ENCODE measurements at places on chromosomes 16 and 17.
A peak's percentile ranks its signal among the peaks of the same experiment; 100 is the strongest.

DNA sequence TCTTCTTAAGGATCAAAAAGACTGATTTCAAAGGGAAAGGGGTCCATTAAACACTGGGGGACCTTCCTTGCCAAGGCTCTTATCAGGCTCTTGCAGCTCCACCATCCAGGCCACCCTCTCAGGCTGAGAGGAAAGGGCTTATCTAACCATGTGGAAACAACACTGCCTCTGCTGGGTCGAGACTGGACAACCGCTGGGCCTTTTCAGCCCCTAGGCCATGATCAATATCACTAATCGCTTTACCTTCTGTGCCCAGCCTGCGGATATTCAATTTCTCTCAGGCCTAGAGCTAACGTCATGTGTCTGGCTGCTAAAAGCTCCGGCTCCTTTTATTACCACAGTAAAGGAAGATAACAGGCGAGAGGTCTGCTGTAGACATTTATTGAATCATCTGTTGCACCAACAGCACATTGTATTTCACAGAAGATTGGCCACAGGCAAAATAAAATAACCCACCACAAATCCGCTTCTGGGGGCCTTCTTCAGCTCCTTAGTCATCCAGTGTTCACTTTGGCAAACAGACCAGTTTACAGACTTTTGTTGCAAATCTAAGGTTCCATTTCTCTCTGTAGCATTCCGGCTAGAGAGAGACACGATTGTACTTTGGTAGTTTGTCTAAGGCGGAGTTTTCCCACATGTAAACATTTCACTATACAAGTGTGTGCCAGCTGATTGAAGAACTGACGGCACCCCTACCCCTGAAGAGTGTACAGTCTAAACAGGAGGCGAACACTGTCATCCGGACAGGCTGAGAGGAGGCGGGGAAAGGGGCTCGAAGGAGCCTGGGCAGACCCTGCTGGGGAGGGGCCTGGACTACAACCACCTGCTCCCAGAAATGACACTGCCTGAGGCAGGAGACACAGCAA lies 13.9 kb downstream of the CYB561 start:
- DNase-seq: no peak

- no peak for DNase-seq
Measured at GRCh38 chr17:20033415-20033814, 24.3 kb downstream of the SPECC1 start.

DNA sequence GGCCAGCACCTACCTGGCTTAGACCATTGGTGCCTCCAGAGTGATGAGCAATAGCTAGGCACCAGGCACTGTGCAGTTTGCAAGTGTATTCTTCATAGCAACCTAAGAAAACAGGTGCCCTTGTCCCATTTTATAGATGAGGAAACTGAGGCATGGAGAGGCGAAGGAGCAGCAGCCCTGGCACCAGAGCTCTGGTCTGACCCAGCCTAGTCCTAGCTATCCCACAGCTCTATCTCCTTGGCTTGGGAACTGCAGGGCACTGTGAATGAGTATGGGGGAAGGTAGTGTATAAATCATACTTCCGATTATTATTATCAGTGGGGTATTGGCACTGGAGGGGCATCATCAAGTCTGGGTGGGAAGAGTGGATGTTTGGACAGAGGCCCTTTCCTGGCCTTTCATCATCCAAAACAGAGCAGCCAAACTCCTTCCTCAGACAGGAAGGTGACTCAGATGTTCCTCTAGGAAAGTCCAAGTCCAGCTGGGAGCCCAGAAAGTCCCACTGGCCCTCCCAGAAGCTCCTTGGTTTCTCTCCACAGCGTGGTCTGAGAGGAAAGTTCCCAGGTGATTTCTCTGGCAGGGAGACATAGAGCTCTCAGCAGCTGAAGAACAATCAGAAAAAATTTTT lies 32.0 kb upstream of the PLLP start:
- no peak for DNase-seq

DNA sequence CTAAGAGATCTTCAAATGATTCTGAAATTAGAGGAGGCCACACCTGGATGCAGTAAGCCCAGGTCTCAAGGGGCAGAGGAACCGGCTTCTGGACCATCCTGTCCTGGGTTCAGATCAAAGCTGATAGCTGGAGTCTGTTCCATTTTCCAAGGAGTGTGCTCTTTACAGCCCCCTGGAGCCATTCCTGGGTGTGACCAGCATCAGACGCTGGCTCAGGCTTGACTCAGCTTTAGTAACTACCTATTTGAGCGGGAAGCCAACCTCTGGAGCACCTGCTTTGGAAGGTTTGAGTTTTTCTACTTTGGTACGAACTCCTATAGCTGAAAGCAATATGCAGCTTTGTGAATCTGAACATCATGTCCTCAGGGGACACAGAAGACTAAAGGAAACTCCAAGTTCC lies 12.9 kb upstream of the BBS2 start:
- DNase-seq: no peak

DNA sequence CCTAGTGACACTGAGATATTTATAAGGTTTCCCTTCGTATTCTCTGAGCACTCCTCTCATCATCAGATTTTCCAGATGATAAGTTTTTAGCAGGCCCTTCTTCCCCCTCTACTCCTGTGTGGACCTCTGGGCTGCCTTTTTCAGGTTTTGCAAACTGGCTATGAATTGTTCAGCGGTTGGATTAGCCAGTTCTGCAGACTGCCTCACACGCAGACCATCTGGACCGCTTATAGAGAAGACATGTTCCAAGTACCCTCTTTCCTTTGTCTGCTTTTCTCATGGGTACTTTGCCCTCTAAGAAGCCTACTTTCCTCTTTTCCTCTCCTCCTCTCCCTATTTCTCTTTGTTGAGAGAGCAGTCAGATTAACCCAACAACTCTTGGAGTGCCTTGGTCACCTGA lies 111.6 kb downstream of the GRIN2A start:
- DNase-seq: no peak

- DNase-seq: no peak
Measured at GRCh38 chr16:88870608-88871348, 4.3 kb upstream of the PABPN1L start.

DNA sequence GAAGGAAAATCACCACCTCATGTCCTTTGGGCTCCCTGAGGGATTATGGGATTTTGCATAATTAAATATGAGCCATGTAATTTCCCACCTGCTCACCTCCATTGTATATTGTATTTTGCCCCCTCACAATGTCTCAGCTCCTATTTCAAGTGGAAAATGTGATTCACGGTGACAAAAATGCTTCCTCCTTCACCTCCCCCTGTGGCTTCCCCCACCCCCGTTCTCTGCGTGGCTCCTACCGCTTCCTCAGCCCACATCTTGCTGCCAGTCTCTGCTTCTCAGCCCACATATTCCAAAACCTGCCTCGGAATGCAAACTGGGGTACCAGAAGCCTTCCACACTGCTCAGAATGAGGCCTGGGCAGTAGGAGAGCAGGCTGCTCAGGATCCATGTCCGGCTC lies 394.5 kb upstream of the C16orf82 start:
- no peak for DNase-seq

- no peak for DNase-seq
Measured at GRCh38 chr16:56237451-56237930, 46.2 kb downstream of the GNAO1 start.

DNA sequence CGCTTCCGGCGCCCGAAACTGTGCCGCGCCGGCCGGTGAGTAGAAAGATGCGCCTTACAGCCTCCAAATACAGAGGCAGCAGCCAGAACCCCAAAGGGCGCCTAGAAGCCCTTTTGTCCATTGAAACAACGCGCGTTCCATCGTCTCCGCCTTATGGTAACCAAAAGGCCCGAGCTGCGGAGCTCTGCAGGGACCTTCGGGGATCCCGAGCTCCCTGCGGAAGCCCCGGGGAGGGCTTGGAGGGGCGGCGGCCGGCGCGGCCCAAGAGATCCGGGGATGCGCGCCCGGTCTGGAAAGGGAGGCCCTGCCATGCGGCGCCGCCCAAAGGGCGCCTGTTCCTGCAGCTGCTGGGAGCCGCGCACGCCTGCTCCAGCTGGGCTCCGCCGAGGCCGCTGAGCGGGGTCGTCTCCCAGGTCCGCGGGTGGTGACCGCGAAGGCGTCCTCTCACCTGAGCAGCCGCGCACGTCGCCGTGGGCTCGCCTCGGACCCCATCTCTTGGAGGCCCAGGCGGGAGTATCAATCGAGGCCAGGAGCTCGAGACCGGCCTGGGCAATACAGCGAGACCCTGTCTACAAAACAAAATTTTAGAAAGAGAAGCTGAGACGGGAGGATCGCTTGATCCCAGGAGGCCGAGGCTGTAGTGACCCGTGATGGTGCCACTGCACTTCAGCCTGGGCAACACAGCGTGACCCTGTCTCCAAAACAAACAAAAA lies 742 bp upstream of the FBXO31 start:
- peak; percentile 85 for DNase-seq

GRCh38 chr16:19948186-19949104 lies 63.8 kb upstream of the GPRC5B start:
- DNase-seq: no peak

- no peak for DNase-seq
Measured at GRCh38 chr16:81151648-81152310, 55.6 kb upstream of the GCSH start.

GRCh38 chr17:82257473-82257872 lies 16.0 kb downstream of the CSNK1D start:
- DNase-seq: no peak

- no peak for DNase-seq
Measured at GRCh38 chr17:68035131-68035522, 408 bp upstream of the KPNA2 start.

- no peak for DNase-seq
Measured at GRCh38 chr16:67053767-67054334, 24.9 kb downstream of the CBFB start.

DNA sequence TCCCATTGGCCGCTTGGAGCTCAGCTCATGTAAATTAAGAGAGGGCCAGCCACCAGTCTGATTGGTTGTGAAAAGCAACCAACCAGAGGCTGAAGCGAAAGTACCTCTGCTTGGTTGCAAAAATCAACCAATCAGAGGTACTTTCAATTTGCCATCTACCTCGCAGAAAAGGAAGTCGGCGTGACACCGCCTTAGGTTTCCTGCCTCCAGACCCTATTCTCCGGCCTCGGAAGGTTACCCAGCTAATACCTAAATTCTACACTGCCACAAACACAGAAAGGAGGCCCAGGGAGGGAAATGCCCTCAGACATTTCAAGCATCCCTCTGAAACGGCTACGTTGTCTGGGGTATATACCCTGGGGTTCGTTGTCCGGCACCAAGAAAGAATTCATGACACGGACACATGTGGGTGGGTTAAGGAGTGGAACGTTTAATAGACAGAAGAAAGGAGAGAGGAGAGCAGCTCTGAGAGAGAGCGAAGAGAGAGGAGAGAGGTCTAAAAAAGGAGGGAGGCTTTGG lies 481.3 kb downstream of the TMEM114 start:
- DNase-seq: peak; percentile 74

- DNase-seq: no peak
Measured at GRCh38 chr17:41613277-41614082, 913 bp upstream of the KRT16 start.
